ENCODE measurements at places on chromosomes 12 and 14.

DNA sequence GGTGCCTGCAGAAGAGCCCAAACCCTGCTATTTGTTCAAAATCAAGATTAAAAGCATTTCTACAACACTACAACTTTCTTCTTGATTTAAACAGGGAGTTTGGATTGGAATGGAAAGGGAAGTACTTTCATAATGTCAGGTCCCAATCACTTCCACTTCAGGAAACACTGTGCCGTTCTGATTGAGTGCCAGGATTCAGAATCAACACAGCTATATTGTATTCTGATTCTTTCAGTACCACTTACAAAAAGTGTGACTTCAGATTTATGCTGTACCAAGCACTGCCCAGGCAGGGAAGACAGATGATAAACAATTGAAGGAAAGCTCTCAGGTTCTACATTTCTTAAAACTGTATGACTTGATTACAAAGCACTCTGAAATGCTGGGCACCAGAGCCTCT lies 3.2 kb downstream of the TDP1 start:
- DNase-seq: no peak

DNA sequence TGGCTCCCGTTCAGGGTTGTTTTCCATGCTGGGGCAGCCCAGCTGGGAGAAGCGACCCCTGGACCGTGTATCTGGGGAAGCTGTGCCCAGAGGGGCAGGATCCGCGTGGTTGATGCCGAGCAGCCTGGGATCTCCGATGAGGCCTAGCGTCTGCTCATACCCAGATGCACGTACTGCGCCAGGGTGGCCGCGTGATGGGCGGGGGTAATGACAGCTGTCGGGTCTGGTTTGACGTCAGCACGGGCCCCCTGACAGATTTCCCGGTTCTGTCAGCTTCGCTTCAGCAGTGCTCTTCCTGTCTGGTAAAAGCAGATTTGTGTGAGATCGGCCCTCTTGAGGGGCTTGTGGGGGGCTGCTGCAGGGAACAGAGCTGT lies 147.3 kb downstream of the TSPAN9 start:
- no peak for DNase-seq

- no peak for DNase-seq
These were observed 431.6 kb downstream of the ZFP36L1 start for GRCh38 chr14:68361231-68361630.

DNA sequence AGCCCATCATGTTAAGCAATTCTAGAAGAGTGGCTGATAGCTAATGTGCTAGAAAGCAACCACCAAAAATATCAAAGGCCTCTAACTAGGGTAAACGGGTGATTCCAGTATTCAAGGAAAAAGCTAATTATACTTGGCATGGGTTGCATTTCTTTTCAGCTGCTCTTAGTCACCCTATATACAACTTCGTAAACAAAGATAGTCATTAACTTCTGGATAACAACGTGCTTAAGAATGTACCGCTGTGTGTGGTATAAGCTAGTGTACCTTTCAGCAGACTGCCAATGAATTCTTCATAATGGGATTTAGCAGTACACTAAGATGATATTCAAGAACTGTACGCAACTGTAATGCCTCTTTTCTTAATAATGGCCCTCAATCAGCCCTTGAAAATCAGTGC lies 42.2 kb upstream of the SLC6A13 start:
- no peak for DNase-seq

GRCh38 chr12:101891462-101891971 lies 14.1 kb downstream of the DRAM1 start:
- DNase-seq: no peak

DNA sequence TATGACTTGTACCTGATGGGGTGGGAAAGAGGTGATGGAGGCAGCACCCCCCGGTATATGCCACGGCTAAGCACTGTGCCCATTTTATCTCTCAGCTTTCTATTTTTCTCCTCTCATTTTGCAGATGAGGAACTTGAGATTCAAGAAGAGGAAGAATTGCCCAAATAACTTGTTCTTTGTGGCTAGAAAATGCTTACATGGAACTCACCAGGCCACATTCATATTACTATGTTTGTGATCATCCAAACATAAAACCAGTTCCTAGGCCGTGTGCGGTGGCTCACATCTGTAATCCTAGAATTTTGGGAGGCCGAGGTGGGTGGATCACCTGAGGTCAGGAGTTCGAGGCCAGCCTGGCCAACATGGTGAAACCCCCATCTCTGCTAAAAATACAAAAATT lies 14.5 kb upstream of the PSMD9 start:
- no peak for DNase-seq

DNA sequence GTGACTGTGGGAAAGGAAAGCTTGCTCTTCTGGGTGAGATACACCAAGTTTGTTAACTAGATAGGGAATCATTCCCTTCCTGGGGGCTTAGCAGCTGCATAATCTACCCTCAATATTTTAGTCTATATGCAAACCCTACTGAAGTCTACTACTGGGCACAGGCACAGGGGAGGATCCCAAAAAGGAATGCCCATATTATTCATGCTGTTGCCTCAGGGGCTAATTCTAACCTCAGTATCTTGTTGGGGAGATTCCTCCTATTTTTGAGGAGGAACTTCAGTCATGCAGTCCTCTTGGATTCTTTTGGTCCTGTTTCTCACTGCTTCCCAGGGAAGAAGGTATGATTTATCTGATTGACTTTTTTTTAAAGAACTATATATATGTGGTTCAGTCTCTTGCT lies 58.9 kb upstream of the ANKS1B start:
- DNase-seq: no peak

GRCh38 chr12:124279315-124279714 lies 15.6 kb upstream of the RFLNA start:
- DNase-seq: no peak

GRCh38 chr12:15698377-15698871 lies 90.8 kb downstream of the EPS8 start:
- DNase-seq: no peak

- no peak for DNase-seq
These were observed 356.9 kb upstream of the STXBP6 start for GRCh38 chr14:25406818-25407217.

GRCh38 chr12:95446506-95446900 lies 27.4 kb upstream of the METAP2 start:
- DNase-seq: no peak

DNA sequence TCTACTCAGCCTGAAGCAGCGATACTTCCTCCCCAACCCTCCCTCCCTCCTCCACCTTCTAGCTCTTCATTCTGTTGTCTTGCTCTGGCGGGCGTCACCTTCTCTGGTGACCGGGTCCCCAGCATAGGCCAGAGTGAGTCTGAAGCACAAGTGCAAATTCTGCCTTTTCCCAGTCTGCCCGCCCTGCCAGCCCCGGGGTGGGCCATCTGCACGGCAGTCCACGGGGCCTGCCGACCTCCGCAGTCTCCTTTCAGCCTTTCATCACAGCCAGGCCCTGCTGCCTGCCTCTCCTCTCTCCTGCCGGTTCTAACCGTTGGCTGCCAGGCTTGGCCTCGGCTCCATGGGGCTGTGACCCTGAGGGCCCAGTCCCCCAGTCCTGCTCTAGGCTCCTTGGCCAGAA lies 58.7 kb downstream of the TESC start:
- no peak for DNase-seq

- no peak for DNase-seq
These were observed 5.8 kb downstream of the LRIG3 start for GRCh38 chr12:58914457-58914856.

GRCh38 chr12:80188576-80188975 lies 89.2 kb downstream of the OTOGL start:
- DNase-seq: no peak

DNA sequence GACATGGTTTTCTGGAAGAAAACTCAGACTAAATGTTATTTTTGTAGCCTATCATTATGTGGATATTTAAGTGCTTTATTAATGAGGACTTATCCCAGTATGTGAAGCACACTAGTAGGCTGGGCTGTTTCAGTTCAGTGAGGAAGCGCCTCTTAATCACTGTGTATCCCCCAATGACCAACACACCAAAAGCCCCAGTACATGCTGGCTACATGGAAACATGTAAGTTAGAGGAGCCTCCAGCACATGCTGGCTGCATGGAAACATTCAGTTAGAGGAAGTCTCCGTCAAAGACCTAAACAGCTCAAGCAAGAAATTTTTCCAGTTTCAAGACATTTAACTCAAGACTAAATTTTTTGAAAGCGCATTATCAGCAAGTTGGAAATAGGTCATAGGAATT lies 26.8 kb downstream of the DICER1 start:
- no peak for DNase-seq

- no peak for DNase-seq
These were observed 254.0 kb downstream of the NTF3 start for GRCh38 chr12:5685935-5686334.

DNA sequence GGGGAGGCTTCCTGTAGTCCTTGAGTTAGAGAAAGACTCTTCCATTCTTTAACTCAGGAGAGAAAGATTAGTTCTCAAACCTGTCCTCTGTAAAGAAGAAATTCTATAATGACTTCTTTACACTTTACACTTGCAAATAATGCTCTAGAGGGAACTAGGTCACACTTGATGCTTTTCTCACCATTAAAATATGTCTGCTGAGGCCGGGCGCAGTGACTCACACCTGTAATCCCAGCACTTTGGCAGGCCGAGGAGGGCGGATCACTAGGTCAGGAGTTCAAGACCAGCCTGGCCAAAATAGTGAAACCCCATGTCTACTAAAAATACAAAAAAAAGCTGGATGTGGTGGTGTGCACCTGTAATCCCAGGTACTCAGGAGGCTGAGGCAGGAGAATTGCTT lies 6.3 kb downstream of the NTN4 start:
- no peak for DNase-seq

GRCh38 chr12:46944771-46945170 lies 119.0 kb upstream of the SLC38A4 start:
- DNase-seq: no peak

GRCh38 chr12:11641522-11641921 lies 8.0 kb upstream of the ETV6 start:
- no peak for DNase-seq

DNA sequence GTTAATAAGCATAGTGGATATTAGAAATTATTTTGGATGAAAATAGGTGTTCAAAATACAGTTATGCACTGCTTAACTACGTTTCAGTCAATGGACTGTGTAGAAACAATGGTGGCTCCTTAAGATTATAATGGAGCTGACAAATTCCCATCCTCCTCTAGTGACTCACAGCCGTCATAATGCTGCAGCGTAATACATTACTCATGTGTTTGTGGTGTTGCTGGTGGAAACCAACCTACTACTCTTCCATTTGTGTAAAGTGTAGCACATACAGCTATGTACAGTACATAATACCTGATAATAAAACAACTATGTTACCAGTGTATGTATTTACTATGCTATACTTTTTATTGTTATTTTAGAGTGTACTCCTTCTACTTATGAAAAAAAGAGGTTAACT lies 111.2 kb upstream of the TMCC3 start:
- DNase-seq: no peak

DNA sequence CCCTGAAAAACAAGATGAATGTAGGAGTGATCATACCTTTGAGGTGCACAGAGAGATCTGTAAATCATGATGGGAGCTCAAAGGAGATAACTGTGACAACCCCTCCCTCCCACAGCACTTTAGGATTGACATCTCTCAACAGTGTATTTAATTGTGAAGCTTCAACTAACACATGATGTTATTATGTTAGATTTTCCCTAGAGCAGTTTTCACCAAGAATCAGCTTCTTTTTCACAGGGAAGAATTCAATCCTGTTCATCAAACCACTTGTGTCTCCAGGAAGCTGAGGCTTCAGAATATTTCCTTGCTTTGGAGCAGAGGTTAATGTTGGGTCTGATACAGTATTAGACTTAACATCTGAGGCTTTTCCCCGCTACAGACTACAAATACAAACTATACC lies 11.8 kb downstream of the RPS6KA5 start:
- DNase-seq: no peak
